Heart left ventricle (tissue), 16 donors: ENCODE measurements at places on chromosomes 2 and 18.

DNA sequence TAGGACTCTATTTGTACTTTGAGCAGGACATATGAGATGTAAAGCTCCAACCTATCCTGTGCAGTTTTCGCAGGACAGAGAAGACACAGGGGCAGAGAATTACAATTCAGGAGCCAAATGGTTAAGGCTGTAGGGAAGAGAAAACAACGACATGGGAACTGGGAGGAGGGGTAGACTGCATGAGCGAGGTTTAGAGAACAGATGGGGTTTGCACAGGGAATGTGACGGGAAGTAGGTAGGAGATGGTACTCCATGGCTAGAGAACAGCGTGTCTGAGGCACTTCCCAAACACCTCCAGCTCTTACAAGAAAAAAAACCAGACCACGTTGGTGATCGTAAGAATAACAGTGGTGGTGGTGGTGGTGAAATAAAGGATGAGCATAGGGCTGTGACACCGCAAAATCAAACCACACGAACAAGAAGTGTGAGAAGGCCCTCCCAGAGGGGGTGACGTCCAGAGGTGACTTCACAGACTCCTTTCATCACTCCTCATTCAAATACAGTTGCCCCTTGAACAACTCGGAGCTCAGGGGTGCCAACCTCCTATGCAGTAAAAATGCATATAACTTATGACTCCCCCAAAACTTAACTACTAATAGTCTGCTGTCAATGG lies 92.7 kb downstream of the FARSB start:
- peaks cover 5% of the 10 kb centered on the region for H3K36me3 ChIP-seq
- no peaks in the 10 kb centered on the region for H3K27me3 ChIP-seq
- no peak for DNase-seq
- H3K4me3 ChIP-seq, result no peak overlapping the region
- no peaks in the 10 kb centered on the region for H3K4me1 ChIP-seq
- H3K27ac ChIP-seq, result no peak overlapping the region

GRCh38 chr2:43488737-43489136 lies 107.1 kb downstream of the THADA start:
- H3K4me3 ChIP-seq, result no peak overlapping the region
- no peaks in the 10 kb centered on the region for H3K36me3 ChIP-seq
- H3K27ac ChIP-seq, result no peak overlapping the region
- DNase-seq, result no peak
- no peaks in the 10 kb centered on the region for H3K27me3 ChIP-seq

DNA sequence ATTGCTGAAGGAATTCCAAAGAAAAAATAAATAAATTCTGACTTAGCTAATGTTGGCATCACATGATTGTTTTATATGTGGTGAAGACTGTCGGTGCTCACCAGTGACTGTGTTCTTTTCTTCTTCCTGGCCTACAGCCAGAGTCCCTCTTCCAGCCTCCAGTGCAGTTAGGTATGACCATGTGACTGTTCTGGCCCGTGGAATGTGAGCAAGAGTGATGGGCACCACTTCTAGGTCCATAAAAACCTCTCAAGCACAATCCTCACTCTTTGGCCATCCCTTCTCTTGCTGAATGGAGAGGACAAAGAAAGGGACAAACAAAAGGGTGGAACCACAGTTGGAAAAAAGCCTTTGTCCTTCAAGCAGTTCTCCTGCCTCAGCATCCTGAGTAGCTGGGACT lies 39.0 kb upstream of the BMPR2 start:
- H3K27me3 ChIP-seq, result no peaks in the 10 kb centered on the region
- H3K4me3 ChIP-seq, result no peak overlapping the region

- no peak overlapping the region for H3K4me3 ChIP-seq
- no peak overlapping the region for H3K27ac ChIP-seq
- no peaks in the 10 kb centered on the region for H3K27me3 ChIP-seq
- H3K4me1 ChIP-seq, result no peaks in the 10 kb centered on the region
- no peaks in the 10 kb centered on the region for H3K36me3 ChIP-seq
Observed at GRCh38 chr2:119710281-119710680, 31.3 kb downstream of the TMEM177 start.

GRCh38 chr2:153645599-153645998 lies 167.0 kb upstream of the RPRM start:
- no peak for DNase-seq
- no peaks in the 10 kb centered on the region for H3K27me3 ChIP-seq
- H3K4me3 ChIP-seq, result no peak overlapping the region
- H3K27ac ChIP-seq, result no peak overlapping the region

DNA sequence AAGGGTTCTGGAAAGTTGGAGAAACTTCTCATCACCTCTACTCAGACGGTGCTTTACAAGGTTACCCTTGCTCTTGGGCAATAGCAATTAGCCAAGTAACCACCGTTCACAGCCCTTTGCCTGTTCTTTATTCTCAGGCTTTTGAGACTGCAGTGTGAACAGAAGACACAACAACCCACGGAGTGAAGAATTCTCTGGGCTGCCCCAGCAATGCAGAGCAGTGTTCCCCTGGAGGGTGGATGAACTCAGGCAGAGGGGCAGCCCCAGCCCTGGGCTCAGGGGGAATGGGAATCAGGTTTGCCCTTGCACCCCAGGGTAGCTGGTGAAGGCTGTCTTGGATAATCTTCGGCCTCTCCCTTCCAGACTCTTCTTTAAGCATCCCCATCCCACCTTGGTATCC lies 69.1 kb downstream of the MCFD2 start:
- peak overlapping the region; percentile 90 for H3K27ac ChIP-seq
- no peaks in the 10 kb centered on the region for H3K36me3 ChIP-seq
- peaks cover 53% of the 10 kb centered on the region for H3K4me1 ChIP-seq
- no peak for DNase-seq
- H3K27me3 ChIP-seq, result no peaks in the 10 kb centered on the region

GRCh38 chr2:133602538-133602937 lies 34.3 kb upstream of the NCKAP5 start:
- peaks cover 11% of the 10 kb centered on the region for H3K4me1 ChIP-seq
- DNase-seq, result peak; percentile 59
- H3K4me3 ChIP-seq, result no peak overlapping the region
- H3K36me3 ChIP-seq, result no peaks in the 10 kb centered on the region
- H3K27me3 ChIP-seq, result no peaks in the 10 kb centered on the region

- H3K4me3 ChIP-seq, result no peak overlapping the region
- no peak for DNase-seq
- no peaks in the 10 kb centered on the region for H3K36me3 ChIP-seq
- H3K4me1 ChIP-seq, result no peaks in the 10 kb centered on the region
Observed at GRCh38 chr18:78898066-78898465, 81.6 kb upstream of the SALL3 start.

- H3K27me3 ChIP-seq, result no peaks in the 10 kb centered on the region
- H3K4me3 ChIP-seq, result no peak overlapping the region
- no peaks in the 10 kb centered on the region for H3K4me1 ChIP-seq
- no peak overlapping the region for H3K27ac ChIP-seq
- no peaks in the 10 kb centered on the region for H3K36me3 ChIP-seq
Observed at GRCh38 chr2:60719331-60719730, 36.7 kb upstream of the PAPOLG start.

- no peak overlapping the region for H3K4me3 ChIP-seq
- DNase-seq, result no peak
- H3K36me3 ChIP-seq, result no peaks in the 10 kb centered on the region
- no peaks in the 10 kb centered on the region for H3K27me3 ChIP-seq
Observed at GRCh38 chr2:6933911-6934310, 16.7 kb downstream of the RNF144A start.

- DNase-seq, result peak; percentile 85
- peak overlapping the region; percentile 98 for H3K4me3 ChIP-seq
- H3K36me3 ChIP-seq, result no peaks in the 10 kb centered on the region
- H3K4me1 ChIP-seq, result peaks cover 26% of the 10 kb centered on the region
Observed at GRCh38 chr2:160492401-160493226, 993 bp downstream of the RBMS1 start.

- no peak overlapping the region for H3K27ac ChIP-seq
- H3K27me3 ChIP-seq, result no peaks in the 10 kb centered on the region
- H3K4me1 ChIP-seq, result no peaks in the 10 kb centered on the region
- DNase-seq, result no peak
- no peak overlapping the region for H3K4me3 ChIP-seq
Observed at GRCh38 chr2:59034106-59034505, 793.0 kb upstream of the FANCL start.

GRCh38 chr2:95278051-95278471 lies 3.8 kb downstream of the PROM2 start:
- H3K4me1 ChIP-seq, result no peaks in the 10 kb centered on the region
- no peak overlapping the region for H3K27ac ChIP-seq
- no peak for DNase-seq
- no peaks in the 10 kb centered on the region for H3K36me3 ChIP-seq

DNA sequence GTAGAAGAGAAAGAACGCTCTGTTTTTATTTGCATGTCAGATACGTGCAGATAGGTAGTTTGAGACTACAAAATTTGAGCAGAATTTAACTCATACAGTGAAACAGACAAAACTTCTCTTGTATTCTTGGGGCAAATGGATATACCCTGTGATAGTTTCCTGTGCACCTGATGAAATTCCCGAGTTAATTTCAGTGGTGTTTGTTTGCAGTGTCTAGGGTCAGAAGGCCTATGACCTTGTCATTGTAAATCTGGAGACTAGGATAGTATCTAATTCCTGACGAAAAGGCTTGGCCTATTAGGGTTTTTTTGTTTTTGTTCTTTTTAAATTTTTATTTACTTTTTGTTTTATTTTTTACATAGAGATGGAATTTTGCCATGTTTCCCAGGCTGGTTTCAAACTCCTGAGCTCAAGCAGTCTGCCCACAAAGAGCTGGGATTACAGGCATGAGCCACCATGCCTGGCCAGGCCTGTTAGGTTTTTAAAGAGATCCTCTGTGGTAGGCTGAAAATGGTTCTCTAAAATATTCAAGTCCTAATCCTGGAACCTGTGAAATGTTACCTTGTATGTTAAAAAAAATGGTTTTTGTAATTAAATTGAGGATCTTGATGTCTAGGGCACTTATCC lies 17.6 kb downstream of the LCLAT1 start:
- no peaks in the 10 kb centered on the region for H3K36me3 ChIP-seq
- H3K4me1 ChIP-seq, result peaks cover 50% of the 10 kb centered on the region
- H3K27me3 ChIP-seq, result no peaks in the 10 kb centered on the region
- DNase-seq, result no peak
- H3K4me3 ChIP-seq, result peak overlapping the region; percentile 15

- H3K4me1 ChIP-seq, result peaks cover 5% of the 10 kb centered on the region
- no peak overlapping the region for H3K4me3 ChIP-seq
- no peaks in the 10 kb centered on the region for H3K36me3 ChIP-seq
- no peaks in the 10 kb centered on the region for H3K27me3 ChIP-seq
Observed at GRCh38 chr2:64661741-64662169, 8.0 kb upstream of the SERTAD2 start.

DNA sequence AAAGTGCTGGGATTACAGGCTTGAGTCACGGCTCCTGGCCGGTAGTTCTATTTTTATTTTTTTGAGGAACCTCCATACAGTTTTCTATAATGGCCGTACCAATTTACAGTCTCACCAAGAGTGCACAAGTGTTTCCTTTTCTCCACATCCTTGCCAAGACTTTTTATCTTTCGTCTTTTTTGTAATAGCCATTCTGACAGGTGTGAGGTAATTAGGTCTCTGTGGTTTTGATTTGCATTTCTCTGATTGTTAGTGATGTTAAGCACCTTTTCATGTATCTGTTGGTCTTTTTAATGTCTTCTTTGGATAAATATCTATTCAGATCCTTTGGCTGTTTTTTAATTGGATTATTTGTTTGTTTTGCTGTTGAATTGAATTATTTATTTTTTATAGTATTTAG lies 9.3 kb downstream of the ARMC9 start:
- no peaks in the 10 kb centered on the region for H3K27me3 ChIP-seq
- no peak for DNase-seq
- H3K36me3 ChIP-seq, result no peaks in the 10 kb centered on the region
- H3K4me1 ChIP-seq, result peaks cover 8% of the 10 kb centered on the region
- no peak overlapping the region for H3K4me3 ChIP-seq

DNA sequence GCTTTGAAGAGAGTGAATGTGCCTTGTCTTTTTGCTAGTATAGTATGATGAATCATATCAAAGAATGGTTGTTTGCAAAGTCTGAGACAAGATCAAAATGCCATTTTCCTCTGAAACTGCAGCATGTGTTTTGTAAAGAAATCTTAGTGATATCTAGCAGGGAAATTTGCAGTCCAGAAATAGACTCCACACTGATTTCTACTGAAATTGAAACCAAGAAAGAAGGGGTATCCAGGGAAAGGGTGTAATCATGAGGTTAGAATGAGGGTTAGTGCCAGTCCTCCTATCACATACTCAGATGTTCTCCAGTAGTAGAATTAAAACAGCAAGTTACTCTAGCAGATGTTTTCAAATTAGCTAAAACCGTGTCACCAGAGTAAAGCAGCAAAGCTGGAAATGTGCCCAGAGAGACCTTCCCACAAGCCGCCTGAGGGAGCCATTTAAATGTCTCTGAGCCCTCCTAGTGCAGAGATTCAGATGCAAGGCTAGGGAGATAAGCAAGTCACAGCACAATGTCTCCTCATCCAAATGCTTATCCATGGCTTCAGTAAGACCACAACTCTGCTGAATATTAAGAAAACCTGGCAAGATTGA lies 4.9 kb downstream of the DLGAP1 start:
- no peak for DNase-seq
- H3K27me3 ChIP-seq, result peaks cover 48% of the 10 kb centered on the region
- no peaks in the 10 kb centered on the region for H3K36me3 ChIP-seq
- no peak overlapping the region for H3K4me3 ChIP-seq

- H3K27me3 ChIP-seq, result no peaks in the 10 kb centered on the region
- H3K4me3 ChIP-seq, result no peak overlapping the region
- H3K36me3 ChIP-seq, result no peaks in the 10 kb centered on the region
- H3K27ac ChIP-seq, result no peak overlapping the region
- peaks cover 7% of the 10 kb centered on the region for H3K4me1 ChIP-seq
Observed at GRCh38 chr2:16218625-16219024, 278.3 kb downstream of the MYCN start.

GRCh38 chr2:195534971-195535370 lies 122.1 kb upstream of the SLC39A10 start:
- H3K4me3 ChIP-seq, result no peak overlapping the region
- H3K27me3 ChIP-seq, result no peaks in the 10 kb centered on the region
- H3K4me1 ChIP-seq, result no peaks in the 10 kb centered on the region
- no peak for DNase-seq
- no peak overlapping the region for H3K27ac ChIP-seq

- H3K4me1 ChIP-seq, result no peaks in the 10 kb centered on the region
- H3K4me3 ChIP-seq, result no peak overlapping the region
- H3K27me3 ChIP-seq, result no peaks in the 10 kb centered on the region
Observed at GRCh38 chr2:35410431-35411061, 945.0 kb upstream of the CRIM1 start.

DNA sequence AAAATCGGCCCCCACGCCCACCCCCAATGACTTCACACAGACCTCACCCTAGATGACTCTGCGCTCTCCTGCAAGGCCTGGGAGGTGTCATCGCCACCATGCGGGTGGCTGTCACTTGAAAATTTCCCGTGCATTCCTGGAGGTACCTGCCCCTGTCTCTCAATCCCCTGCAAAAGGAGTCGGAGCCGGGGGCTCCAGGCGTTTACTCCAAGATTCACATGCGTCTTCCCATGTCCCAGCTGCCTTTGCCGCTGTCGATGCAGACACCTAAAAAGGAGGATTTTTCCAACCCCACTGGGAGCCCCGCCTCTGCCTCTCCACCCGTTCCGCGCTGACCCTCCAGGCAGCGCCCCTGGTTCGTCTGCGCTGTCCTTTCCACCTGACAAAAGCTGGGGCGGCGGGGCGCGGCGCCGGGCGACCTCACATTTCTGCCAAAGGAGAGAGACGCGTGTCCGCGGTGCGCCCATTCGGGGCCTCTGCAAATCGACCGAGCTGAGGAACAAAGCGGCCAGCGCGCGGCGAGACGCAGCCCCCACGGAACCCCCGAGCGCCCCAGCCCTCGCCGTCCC lies 667 bp downstream of the REEP1 start:
- H3K27me3 ChIP-seq, result peaks cover 47% of the 10 kb centered on the region
- peaks cover 9% of the 10 kb centered on the region for H3K4me1 ChIP-seq
- peak; percentile 35 for DNase-seq
- H3K4me3 ChIP-seq, result peak overlapping the region; percentile 64
- H3K36me3 ChIP-seq, result no peaks in the 10 kb centered on the region
- H3K27ac ChIP-seq, result peak overlapping the region; percentile 76

GRCh38 chr2:80164375-80164774 lies 140.2 kb downstream of the LRRTM1 start:
- no peak for DNase-seq
- H3K4me3 ChIP-seq, result no peak overlapping the region
- H3K27ac ChIP-seq, result no peak overlapping the region
- H3K36me3 ChIP-seq, result no peaks in the 10 kb centered on the region
- H3K4me1 ChIP-seq, result no peaks in the 10 kb centered on the region
